CD8-positive, alpha-beta T cell (primary cell): ENCODE measurements at places on chromosomes 5 and 9. TPM values are rescaled to one million over a fixed set of nuclear protein-coding genes. Genes with fewer than 3 reads are reported as not detected.

The CCDC180 gene
- total RNA-seq = 10.5 TPM

The UAP1L1 gene
- 18.7 TPM for total RNA-seq

The TMC1 gene
- not detected for total RNA-seq

The SPEF2 gene
- total RNA-seq = 3.5 TPM

The EFCAB9 gene
- not detected for total RNA-seq

The PHYHD1 gene
- total RNA-seq = 2.5 TPM

The IFNK gene
- total RNA-seq = not detected

The CCL21 gene
- total RNA-seq = not detected

The CARD9 gene
- 0.31 TPM for total RNA-seq

The SMIM33 gene
- total RNA-seq = not detected

The ZDHHC11B gene
- total RNA-seq = 5.1 TPM

The SKP2 gene
- 6.1 TPM for total RNA-seq

The PCA3 gene
- not detected for total RNA-seq

The DOCK2 gene
- 194 TPM for total RNA-seq

The GRXCR2 gene
- not detected for total RNA-seq

The AJM1 gene
- total RNA-seq = 1.7 TPM

The SMIM32 gene
- not detected for total RNA-seq

The TXNDC8 gene
- not detected for total RNA-seq

The PTGS1 gene
- not detected for total RNA-seq

The SHISAL2B gene
- total RNA-seq = not detected

The SELENOP gene
- total RNA-seq = 0.44 TPM

The IZUMO3 gene
- not detected for total RNA-seq

The FOXI1 gene
- not detected for total RNA-seq

The PCDHGA2 gene
- total RNA-seq = not detected

The PRLR gene
- total RNA-seq = not detected

The MAMDC2 gene
- total RNA-seq = not detected

The PALM2AKAP2 gene
- not detected for total RNA-seq

The PRRX2 gene
- not detected for total RNA-seq

The MVB12B gene
- 26.9 TPM for total RNA-seq

The C8G gene
- not detected for total RNA-seq

The PCDH12 gene
- total RNA-seq = not detected

The CEMIP2 gene
- 286 TPM for total RNA-seq

The HAVCR2 gene
- 3.8 TPM for total RNA-seq

The MEGF10 gene
- total RNA-seq = not detected

The EQTN gene
- not detected for total RNA-seq

The PAXX gene
- total RNA-seq = 111 TPM

The FGF10 gene
- not detected for total RNA-seq

The PCDHA9 gene
- total RNA-seq = not detected

The SOHLH1 gene
- not detected for total RNA-seq

The EXD3 gene
- total RNA-seq = 11.0 TPM

The WDR38 gene
- not detected for total RNA-seq

The TMEM252 gene
- total RNA-seq = not detected

The MCTP1 gene
- total RNA-seq = 0.65 TPM

The F12 gene
- total RNA-seq = not detected

The CAVIN4 gene
- total RNA-seq = 0.19 TPM

The ERP44 gene
- 7.6 TPM for total RNA-seq

The TAF1L gene
- not detected for total RNA-seq

The SPINK7 gene
- total RNA-seq = not detected

The TMEM215 gene
- not detected for total RNA-seq

The TMEM174 gene
- total RNA-seq = not detected
